Amygdala (tissue), 56 donors: ENCODE measurements at places on chromosomes 3 and 15.

- no peak for DNase-seq
Observed at GRCh38 chr3:99928771-99929744, 111.4 kb downstream of the CMSS1 start.

- no peak for DNase-seq
Observed at GRCh38 chr15:35089551-35089950, 4.5 kb upstream of the NANOGP8 start.

DNA sequence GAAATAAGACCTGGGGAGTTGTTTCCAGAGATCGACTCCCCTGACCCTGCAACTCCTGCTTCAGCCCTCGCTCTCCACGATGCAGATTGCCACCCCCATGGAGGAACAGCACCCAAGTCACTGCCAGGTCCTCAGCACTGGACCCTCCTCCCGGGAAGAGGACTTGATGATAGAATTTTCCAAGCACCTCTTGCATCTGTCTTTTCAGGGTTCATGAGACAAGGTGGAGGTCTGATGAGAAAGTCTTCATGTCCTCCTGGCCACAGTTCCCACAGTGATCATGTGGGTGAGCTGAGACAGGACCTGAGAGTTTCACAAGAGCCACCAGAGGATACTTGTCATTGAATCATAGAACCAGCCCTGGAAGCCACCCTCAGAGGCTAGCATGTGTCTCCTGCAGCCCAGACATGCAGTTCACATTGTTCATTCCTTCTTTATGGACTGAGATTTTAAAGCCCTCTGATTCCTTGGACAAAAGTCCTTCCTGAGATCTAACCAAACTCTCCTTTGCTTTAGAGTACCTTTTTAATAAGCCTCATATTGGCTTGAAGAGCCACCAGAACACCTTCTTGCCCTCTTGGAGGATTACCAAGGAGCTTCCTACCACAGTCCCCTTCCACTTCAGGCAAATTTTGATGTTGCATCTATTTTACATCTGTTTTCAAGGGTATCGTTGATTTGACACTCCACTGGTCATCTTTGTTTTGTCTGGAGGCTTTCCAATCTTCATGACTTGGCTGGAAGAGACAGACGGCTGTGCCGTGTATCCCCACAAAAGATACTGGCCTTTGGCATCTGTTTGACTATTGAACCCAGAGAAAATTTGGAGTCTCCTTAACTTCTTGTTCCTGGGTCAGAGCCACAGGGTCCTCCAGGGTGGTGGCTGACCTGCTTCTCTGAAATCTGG lies 224.8 kb upstream of the BHLHE40 start:
- DNase-seq: no peak

- DNase-seq: no peak
Observed at GRCh38 chr3:15467227-15468181, 40.1 kb downstream of the EAF1 start.

DNA sequence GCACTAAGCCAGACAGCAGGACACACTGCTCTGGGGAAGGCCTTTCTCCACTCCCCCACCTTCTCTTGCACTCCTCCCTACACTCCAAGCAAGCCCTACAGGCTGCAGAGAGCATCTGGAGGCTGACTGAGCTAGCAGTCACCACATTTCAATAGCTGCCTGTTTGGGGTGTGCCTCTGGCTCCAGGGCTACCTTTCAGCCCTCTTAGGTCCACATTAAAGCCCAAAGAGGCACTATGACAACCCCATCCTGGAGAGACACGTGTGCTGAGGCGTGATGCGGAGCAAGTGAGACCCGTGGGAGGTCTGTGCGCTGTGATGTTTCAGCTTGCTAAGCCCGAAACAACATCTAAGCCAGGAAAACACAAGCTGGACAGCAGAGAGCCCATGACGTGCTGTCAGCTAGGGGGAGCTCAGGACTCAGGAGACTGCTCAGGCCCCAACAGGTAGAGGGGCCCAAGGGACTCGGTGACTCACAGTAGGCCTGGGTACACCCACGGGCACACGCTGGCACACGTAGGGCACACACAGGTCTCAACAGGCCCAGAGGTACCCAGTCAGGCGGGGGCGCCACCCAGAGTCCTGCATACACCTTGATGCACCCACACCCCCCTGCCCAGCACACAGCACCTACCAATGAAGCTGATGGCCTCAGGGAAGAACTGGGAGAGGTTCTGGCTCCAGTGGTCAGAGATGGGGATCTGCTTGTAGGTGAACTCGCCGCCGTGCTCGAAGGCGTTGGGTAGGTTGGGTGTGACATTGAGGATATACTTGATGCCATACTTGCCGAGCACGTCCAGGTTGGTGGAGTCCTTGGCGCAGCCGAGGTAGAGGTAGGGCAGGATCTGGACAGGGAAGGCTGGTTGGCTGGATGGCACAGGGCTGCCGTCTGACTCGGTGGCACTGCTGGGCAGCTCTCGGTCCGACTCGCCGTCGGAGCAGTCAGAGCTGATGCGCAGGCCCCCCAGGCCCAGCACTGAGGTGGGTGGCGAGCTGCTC lies 2.8 kb downstream of the DUSP7 start:
- no peak for DNase-seq

DNA sequence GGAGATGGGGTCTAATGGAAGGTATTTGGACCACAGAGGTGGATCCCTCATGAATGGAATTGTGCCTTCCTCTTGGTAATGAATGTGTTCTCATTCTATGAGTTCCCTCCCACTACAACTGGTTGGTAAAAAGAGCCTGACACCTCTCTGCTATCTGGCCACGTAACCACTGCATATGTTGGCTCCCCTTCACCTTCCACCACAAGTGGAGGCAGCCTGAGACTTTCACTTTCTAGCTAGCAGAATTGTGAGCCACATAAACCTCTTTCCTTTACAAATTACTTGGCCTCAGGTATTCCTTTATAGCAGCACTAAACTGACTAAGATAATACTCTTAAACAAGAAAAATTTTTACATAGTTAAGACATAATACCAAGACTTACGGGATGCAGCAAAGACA lies 155.3 kb downstream of the NR1I2 start:
- no peak for DNase-seq

GRCh38 chr15:64580696-64581407 lies 120.5 kb downstream of the ZNF609 start:
- DNase-seq: no peak

DNA sequence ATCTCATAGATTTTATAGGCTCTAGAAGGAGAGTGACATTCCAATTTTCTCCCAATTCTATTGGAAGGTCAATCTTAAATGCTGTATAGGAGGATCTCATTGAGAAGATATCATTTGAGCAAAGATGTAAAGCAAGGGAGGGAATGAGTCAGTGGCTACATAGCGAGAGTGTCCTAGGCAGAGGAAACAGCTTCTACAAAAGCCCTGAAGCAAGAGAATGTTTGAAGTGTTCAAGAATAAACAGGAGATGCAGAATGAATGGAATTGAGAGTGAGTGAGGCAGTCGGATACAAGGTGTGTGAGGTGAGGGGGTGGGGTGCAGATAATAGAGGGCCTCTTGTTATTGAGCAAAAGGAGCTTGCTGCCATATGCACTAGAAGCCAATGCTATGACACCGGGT lies 545.9 kb downstream of the IGSF11 start:
- DNase-seq: no peak

GRCh38 chr15:38398134-38398533 lies 55.8 kb upstream of the FAM98B start:
- no peak for DNase-seq

DNA sequence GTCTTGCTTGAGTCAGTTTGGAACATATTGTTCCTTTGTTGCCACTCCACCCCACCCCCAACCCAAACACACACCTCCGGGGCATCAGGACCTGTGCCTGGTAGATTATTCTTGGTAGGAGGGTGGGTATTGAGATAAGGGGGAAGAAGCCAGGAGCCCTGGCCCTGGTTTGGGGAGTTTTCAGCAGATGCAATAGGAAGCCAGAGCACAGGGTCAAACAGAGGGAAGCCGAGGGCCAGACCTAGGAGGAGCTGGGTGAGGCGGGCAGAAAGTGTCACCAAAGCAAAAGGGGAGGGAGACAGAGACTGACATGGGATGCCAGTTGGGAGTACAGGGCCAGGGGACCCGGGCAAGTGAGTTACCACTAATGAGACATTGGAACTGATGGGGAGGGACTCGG lies 163.1 kb downstream of the RPLP1 start:
- no peak for DNase-seq

GRCh38 chr15:39180483-39180933 lies 400.4 kb upstream of the THBS1 start:
- no peak for DNase-seq

DNA sequence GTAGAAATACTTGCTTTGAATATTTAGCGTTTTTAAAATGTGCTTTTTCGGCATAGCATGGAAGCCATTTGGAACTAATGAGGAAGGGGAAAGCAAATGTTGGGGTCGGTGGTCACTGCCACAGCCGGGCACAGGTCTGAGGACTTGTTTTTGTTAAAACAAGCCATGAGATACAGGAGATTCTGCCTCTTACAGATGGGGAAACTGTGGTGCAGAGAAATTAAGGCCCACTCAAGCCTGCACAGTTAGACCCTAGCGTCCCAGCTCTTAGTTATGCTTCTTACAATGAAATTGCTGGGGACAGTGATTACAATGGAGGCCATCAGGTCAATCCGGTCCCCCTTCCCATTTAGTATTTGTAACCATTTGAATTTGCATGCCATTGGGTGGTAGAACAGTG lies 2.5 kb upstream of the GPR171 start:
- no peak for DNase-seq

DNA sequence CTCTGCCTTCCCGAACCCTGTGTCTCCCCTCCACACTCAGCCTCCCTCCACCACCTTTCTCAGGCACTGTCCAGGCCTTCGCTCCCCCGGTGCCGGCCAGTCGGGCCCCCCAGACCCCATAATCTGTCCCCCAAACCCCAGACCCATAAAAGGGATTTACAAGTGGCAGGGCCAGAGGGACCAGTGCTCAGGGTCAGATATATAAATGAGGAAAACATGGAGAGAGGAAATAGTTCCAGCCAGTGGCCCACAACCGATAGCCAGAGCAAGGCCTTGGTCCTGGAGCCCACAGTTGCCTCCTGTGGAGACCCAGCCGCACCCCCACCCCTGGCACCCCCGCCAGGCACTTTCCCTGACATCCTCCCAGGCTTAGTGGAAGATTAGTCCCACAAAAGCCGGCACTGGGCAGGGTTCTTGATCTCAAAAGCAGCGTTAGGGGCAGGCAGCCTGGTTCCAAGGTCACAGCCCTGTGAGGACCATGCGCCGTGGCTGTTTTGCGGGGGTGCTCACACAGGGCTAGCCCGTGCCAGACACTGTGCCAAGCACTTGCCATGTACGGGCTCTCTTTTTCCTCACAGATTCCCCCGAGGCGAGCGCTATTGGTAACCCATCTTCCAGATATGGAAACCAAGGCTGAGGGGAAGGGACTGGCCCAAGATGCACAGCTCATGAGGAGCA lies 1.1 kb upstream of the PLXND1 start:
- no peak for DNase-seq

GRCh38 chr3:179962629-179963387 lies 73.9 kb downstream of the PEX5L start:
- no peak for DNase-seq

- no peak for DNase-seq
Observed at GRCh38 chr3:185257334-185257733, 3.5 kb upstream of the EHHADH start.

- DNase-seq: no peak
Observed at GRCh38 chr15:96020797-96021196, 309.7 kb upstream of the NR2F2 start.

DNA sequence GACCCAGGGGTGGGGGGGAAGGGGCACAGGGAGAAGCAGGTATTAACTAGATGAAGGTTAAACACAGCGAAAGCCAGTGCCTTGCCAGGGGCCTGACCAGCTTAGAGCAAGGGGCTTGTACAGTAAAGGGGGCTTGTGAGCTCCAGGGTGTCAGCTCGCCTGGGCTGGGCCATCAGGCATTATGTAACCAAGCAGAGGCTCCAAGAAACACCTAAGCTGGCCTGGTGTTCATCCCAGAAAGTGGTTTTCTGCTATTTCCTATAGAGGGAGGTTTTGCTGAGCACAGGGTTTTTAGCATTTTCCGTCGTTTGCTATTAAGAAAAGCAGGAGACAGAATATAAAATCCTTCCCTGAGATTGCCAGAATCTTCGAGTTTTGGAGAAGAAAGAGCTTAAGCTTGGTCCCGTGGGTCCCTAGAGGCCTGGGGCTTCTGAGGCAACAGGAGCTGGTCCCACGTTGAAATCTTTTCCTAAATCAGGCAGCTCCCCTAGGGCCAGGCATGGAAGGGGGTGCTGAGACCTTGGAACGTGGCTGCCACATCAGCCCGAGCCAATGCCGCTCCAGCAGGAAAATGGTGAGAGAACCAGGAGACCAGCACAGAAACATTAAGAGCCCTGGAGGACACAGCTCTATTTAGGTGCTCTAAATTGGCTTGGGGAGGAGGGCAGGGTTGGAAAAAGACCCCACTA lies 71.4 kb downstream of the ISG20 start:
- no peak for DNase-seq

- no peak for DNase-seq
Observed at GRCh38 chr15:70722266-70723121, 40.9 kb downstream of the UACA start.

- DNase-seq: no peak
Observed at GRCh38 chr3:113205481-113205880, 5.9 kb upstream of the BOC start.

GRCh38 chr3:18591120-18591519 lies 166.0 kb upstream of the SATB1 start:
- DNase-seq: no peak

DNA sequence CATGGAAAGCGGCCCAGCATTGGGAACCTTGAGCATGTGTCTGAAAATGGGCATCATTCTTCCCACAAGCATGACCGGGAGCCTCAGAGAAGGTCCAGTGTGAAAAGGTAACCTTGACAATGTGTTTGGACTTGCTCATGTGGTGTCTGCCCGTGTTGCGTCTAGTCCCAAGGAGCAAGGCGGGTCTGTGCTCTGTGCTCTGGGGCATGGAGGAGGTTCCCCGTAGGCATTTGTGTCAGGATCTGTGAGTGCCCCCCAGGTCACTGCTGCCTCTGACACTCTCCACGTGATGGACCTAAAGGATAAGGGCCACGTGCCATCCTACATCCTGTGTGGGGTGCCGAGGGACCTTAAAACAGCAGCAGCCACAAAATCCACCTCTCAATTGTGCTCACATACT lies 44.9 kb downstream of the CHDH start:
- no peak for DNase-seq

DNA sequence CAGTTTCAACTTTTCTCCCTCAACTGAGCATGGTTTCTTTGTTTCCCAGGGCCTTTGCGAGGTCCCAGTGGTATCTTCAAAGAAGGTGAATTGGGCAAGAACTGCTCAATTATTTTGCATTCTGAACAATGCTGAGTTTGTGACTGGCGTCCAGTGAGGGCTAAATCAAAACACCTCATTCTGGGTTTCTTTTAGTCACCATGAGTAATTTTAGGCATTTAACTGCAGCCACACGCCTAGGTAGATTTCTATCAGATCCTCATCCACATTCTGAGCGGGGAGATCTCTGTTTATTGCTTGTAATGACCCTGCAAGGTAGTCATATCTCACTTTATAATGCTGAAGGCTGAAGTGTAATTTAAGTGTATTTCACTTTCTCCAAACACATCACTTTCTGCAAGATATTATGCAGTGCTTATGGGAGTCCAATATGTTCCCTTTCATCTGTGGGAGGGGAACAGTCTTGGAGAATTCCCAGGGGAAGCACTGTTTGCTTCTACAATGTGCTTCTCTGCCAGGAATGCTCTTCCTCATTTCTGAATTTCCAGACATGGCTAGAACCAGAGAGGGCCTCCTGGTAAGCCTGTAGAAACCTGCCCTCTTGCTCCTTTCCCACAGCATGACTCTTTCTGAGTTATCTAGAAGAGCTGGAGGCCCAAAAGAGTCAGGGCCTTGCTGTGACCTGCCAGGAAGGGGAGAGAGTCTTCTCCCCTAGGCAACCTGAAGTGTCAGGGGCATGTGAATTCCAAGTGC lies 91.7 kb downstream of the FRMD4B start:
- no peak for DNase-seq
